Testis (tissue), 5 donors: ENCODE measurements at places on chromosomes 1 and 21. TPM values are rescaled to one million over a fixed set of nuclear protein-coding genes. Genes with fewer than 3 reads are reported as not detected.
A peak's percentile ranks its signal among the peaks of the same experiment; 100 is the strongest.

GRCh38 chr1:204589409-204590038 lies 73.3 kb downstream of the MDM4 start:
- H3K36me3 ChIP-seq = no peaks in the 10 kb centered on the region
- no peak overlapping the region for H3K4me3 ChIP-seq
- no peak for DNase-seq
- H3K27me3 ChIP-seq = no peaks in the 10 kb centered on the region
- no peaks in the 10 kb centered on the region for H3K4me1 ChIP-seq

- peak overlapping the region; percentile 25 for H3K27ac ChIP-seq
- no peak overlapping the region for H3K4me3 ChIP-seq
Measured at GRCh38 chr1:42319871-42320484, 15.1 kb downstream of the FOXJ3 start.

The FAF1 gene
- total RNA-seq = 61.6 TPM

GRCh38 chr1:147723691-147724323 lies 36.6 kb downstream of the GJA5 start:
- peak; percentile 36 for DNase-seq
- no peaks in the 10 kb centered on the region for H3K36me3 ChIP-seq
- H3K4me1 ChIP-seq = no peaks in the 10 kb centered on the region
- H3K27ac ChIP-seq = no peak overlapping the region
- H3K27me3 ChIP-seq = no peaks in the 10 kb centered on the region

DNA sequence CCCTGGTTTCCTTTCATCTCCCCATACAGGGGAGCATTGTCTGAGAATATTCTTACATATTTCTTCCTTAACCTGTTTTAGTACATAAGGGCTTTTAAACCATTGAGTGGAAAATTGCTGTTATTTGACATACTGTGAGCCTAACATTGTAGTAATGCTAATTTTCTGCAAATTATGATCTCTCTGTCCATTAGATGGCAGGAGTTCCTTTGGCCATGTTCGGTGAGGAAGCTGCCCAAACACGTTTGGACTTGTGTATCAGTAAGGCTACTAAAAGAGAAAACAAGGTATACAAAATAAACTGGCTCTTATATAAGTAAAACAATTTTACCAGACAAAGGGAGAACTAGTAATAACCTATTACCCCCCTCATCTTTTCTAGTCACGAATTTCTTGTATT lies 29.2 kb downstream of the CDC7 start:
- no peaks in the 10 kb centered on the region for H3K27me3 ChIP-seq
- no peak overlapping the region for H3K27ac ChIP-seq
- no peaks in the 10 kb centered on the region for H3K36me3 ChIP-seq

The GJA9 gene
- total RNA-seq = 0.19 TPM

GRCh38 chr1:24506691-24507381 lies 4.2 kb downstream of the RCAN3 start:
- no peak overlapping the region for H3K27ac ChIP-seq
- no peaks in the 10 kb centered on the region for H3K36me3 ChIP-seq
- H3K4me3 ChIP-seq = no peak overlapping the region
- DNase-seq = no peak

The ADPRS gene
- total RNA-seq = 84.4 TPM

The DNAJC6 gene
- total RNA-seq = 7.3 TPM
